ENCODE measurements at places on chromosomes 2 and 18. TPM values are rescaled to one million over a fixed set of nuclear protein-coding genes. Genes with fewer than 3 reads are reported as not detected.

The ANXA4 gene
- polyA plus RNA-seq = 20.6 TPM

The C2orf69 gene
- 7.8 TPM for polyA plus RNA-seq

The SCN3A gene
- 2.5 TPM for polyA plus RNA-seq

The MEP1B gene
- polyA plus RNA-seq = not detected

The ANKRD30B gene
- polyA plus RNA-seq = 0.16 TPM

The SRD5A2 gene
- polyA plus RNA-seq = 0.03 TPM

The GCG gene
- not detected for polyA plus RNA-seq

The ERBB4 gene
- 1.1 TPM for polyA plus RNA-seq

The DQX1 gene
- 0.17 TPM for polyA plus RNA-seq

The TUBB6 gene
- 26.6 TPM for polyA plus RNA-seq

The PTRHD1 gene
- 33.4 TPM for polyA plus RNA-seq

The DNAH7 gene
- polyA plus RNA-seq = 1.3 TPM
